Hematopoietic multipotent progenitor cell treated with erythropoietin and hydrocortisone succinate and interleukin-3 and kit ligand, for 6 days (in vitro differentiated cells): ENCODE measurements at places on chromosomes 5 and 9.
A peak's percentile ranks its signal among the peaks of the same experiment; 100 is the strongest.

DNA sequence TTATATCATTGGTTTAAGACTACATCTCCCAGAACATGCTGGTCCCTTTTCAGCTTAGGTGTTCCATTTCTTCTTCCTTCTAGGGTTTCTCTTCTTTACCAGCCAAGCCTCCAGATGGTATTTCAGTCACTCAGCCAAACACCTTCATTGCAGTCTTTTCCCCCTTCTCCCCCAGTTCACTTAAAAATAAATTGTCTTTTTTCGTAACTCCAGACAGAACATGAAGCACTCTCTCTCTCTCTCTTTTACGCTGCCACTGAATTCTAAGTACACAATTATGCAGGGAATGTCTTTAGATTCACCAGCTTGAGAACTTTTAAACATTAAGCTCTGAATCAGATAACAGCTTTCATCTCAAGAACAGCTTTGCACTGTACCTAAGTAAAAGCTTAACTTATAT, 419.7 kb upstream of the BRINP1 start:
- DNase-seq = no peak

- no peak for DNase-seq
Observed at GRCh38 chr5:155936520-155937406, 390.2 kb upstream of the SGCD start.

- DNase-seq = no peak
Observed at GRCh38 chr5:120240706-120241105, 223.4 kb upstream of the PRR16 start.

DNA sequence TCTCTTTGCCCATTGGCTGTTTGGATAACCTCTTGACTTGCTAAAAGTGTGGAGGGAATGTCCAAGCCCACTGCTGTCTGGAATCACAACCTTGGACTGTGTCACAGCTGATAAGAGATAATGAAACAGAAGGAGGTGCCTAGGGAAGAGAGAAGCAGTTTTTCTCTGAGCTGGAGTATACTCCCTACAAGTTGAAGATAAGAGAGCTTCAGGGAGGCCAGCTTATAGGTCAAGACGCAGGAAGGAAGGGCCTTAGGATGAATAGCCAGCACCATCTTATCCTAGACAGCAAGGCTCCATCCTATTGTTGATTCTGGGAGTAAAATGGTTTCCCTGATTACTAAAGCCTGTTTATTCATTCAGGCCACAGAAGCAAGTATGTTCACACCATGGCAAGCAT, 244.7 kb downstream of the NPR3 start:
- DNase-seq = no peak

DNA sequence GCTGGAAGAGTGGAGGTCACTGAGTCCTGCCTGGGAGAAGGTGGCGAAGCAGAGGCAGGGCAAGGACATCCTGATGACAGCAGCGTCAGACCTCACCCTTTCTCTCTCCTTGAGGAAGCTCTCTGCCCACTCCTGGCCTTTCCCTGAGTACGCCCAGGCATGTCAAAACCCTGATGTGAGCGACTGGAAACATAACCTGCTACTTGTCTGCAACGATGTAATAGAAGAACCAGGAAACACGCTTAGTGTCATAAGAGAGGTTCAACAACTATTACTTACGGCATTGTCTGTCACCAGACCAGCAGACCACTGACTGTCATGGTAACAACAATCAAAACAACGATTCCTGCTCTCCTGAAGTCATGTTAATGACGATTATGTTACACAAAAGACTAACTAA, 152.4 kb downstream of the ACTL7B start:
- no peak for DNase-seq

- peak; percentile 54 for DNase-seq
Observed at GRCh38 chr5:76074487-76075065, 8.6 kb upstream of the SV2C start.

DNA sequence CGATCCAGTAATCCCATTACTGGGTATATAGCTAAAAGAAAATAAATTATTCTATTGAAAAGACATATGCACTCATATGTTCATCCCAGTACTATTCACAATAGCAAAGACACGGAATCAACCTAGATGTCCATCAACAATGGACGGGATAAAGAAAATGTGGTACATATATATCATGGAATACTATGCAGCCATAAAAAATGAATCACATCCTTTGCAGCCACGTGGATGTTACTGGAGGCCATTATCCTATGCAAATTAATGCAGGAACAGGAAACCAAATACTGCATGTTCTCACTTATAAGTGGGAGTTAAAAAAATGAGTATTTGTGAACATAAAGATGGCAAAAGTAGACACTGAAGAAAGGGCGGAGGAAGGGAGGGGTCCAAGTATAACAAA, 16.6 kb upstream of the IRGM start:
- DNase-seq = no peak

- no peak for DNase-seq
Observed at GRCh38 chr5:139870677-139871076, 75.1 kb downstream of the PSD2 start.

DNA sequence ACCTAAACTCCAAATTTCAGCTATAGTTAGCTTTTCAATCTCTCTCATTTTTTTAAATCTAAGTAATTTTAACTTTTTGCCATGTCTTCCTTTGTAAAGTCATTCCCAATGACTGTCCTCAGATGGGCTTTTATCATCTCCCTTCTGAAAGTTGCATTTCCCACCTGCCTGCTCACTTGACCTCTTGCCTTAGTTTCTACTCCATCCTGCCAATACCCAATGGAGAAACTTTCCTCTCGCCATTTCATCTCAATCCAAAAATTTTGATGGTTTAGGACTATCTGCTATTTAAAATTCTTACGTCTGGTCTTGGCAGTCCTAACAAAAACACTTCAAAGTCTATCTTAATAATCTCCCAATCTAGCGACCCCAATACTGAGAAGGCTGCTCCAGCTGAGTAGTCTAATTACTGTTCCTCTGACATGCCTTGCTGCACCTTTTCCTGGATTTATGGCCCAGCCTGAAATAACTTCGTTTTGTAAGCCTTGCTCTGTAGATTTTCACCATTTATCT, 231.3 kb downstream of the PRR16 start:
- DNase-seq = no peak

- DNase-seq = no peak
Observed at GRCh38 chr9:124477211-124477647, 27.0 kb downstream of the ADGRD2 start.

DNA sequence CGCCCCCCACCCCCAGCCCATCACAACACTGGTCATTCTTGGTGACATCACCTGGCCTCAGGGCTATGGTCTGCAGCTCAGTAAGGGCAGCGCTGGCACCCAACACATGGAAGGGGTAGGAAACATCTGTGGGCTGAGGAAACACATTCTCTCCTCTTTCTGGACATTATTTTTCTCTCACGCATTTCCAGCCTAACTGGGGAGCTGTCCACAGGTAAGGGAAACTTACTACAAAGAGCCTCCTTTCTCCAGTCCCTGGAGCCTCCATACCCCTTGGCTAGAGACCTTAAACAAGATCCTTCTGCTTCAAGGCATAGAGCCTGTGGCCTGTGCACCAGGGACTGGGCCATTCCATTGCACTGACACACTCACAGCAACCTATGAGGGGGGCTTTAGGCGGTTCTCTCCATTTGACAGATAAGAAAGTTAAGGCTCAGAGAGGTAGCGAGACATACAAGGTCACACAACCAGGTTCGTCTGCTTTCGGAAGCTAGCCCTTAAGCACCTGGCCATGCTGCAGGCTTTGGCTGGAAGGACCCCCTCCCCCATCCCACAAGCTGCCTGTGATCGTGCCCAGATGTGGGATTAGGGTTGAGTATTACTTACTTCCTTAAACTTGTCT, 40.7 kb downstream of the CXXC5 start:
- DNase-seq = no peak

- DNase-seq = peak; percentile 13
Observed at GRCh38 chr5:80711938-80712337, 57.2 kb upstream of the DHFR start.

- DNase-seq = no peak
Observed at GRCh38 chr5:139131921-139132432, 66.2 kb downstream of the SIL1 start.

DNA sequence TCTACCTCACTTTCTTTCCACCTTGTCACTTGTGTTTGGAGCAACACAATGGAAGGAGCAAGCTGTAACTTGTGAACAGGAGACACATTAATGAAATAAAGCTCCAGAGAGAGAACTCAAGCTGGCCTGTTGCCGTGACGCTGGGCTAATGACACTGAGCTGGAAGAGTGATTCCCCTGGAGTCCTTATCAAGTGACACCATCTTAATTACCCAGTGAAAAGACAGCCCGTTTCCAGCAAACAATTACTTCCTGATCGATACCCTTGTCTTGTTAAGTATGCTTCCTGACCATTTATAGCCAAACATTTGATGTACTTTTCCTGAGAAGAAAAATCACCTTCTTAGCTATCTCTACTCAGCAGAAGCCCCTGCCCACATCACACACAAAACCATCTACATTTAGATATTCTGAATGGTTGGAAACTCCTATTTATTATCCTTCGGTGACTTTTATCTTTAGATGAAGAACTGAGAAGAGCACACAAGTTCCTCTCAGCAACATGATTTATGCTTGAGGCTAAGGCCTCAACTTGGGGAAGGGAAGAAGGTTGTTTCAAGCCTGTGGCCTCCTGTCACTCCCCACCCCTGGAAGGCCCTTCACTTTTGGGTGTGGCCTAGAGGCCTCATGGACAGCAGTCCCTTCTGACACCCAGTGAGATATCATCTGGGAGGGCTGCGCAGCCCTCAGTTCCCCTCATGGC, 34.1 kb downstream of the CRHBP start:
- DNase-seq = no peak

DNA sequence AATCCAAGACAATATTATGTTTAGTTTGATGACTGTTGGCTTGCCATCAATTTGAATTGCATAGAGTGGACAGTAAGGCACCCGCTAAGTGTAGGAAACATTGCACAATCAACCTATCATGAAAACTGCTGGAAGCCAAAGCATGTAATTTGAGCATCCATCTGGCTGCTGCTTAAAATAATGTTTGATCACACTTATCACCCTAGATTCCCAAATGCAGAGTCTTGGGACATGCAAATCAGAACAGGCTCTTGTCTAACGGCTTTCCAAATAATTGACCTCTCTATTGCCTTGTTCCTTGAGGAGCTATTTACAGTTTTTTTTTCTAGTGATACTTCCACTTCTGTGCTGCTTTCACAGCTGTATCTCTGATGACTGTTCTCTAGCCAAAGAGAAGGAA, 342.1 kb downstream of the PRR16 start:
- DNase-seq = no peak

- peak; percentile 36 for DNase-seq
Observed at GRCh38 chr5:145975361-145976066, 39.1 kb downstream of the SH3RF2 start.

DNA sequence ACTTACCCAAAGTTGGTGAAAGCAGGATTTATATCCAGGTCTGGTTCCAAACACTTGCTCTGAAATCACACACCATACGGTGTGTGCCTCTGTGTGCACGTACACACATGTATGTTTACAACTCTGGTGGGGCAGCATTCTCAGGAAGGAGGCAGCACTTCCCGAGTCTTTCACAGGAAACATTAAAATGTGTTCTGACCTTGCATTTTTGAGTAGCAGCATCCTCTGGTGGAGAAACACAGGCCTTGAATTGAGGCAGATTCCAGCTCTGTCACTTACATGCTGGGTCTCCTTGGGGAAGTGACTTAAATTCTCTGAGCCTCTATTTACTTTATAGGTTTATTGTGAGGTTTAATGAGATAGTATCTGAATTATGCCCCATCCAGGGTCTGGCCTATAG, 126.4 kb downstream of the RGS3 start:
- peak; percentile 69 for DNase-seq

- DNase-seq = no peak
Observed at GRCh38 chr5:148974642-148975327, 88.1 kb downstream of the SH3TC2 start.

GRCh38 chr9:101201630-101202029, 173.1 kb downstream of the PLPPR1 start:
- no peak for DNase-seq

DNA sequence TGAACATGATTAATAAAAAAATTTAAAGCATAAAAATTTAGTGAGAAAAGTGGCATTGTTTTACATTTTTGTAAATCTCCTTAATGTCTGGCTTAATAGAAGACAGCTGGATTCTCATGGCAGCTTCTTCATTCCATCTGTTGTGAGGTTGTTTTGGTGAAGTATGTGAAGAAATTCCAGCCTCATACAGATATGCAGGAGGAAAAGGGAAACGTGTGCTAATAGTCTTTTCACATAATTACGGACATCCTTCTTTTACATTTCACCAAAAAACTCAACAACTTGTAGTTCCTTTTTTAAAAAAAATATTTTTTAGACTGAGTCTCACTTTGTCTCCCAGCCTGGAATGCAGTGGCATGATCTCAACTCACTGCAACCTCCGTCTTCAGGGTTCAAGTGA, 46.9 kb downstream of the HACD4 start:
- no peak for DNase-seq

- DNase-seq = no peak
Observed at GRCh38 chr5:691817-692528, 1.2 kb downstream of the TPPP start.

- DNase-seq = no peak
Observed at GRCh38 chr5:173835661-173836060, 52.5 kb upstream of the CPEB4 start.

GRCh38 chr9:33223696-33224095, 16.3 kb upstream of the SPINK4 start:
- DNase-seq = no peak

- DNase-seq = no peak
Observed at GRCh38 chr9:123680352-123680751, 249.6 kb downstream of the DENND1A start.

- no peak for DNase-seq
Observed at GRCh38 chr9:124348831-124349230, 66.4 kb downstream of the PSMB7 start.
